ENCODE measurements at places on chromosomes 3 and 15.

GRCh38 chr3:159843840-159844730 is 144.6 kb upstream of the IL12A start:
- no peak for DNase-seq

DNA sequence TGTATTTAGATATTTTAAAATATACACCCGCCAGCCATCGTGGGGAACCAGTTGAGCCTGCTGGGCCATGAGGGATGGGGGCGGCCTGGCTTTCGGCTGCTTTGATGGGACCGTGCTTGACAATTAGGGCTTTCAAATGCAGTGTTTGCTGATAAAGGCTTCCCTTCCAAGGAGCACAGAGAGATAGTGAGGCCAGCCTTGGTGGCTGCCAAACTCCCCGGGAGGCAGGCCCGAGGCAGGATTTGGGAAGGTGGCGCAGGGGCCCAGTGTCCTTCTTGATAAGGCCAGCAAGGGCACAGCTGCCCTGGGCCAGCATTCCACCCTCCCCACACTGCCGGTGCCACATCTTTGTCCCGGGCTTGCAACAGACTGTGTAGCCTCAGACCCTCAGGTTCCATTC is 75.6 kb downstream of the LINGO1 start:
- no peak for DNase-seq

- DNase-seq: no peak
Observed at GRCh38 chr3:50339485-50340146, 1.0 kb downstream of the RASSF1 start.

DNA sequence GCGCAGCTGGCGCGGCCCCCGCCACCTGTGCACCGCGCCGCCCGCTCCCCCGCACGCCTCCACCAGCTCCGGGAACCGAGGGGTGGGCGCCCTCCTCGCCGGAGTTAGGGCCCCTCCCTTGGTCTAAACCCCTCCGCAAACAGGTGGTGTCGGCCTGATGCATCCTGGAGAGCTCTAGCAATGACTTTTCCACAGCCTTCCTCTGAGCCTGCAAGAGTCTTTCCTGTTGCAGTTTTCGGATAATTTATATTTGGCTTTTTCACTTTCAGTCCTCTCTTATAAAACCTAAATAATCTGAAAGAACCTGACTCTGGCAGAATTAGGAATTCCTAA is 334 bp upstream of the IGSF11 start:
- no peak for DNase-seq

GRCh38 chr15:93180128-93180527 is 91.1 kb upstream of the RGMA start:
- DNase-seq: no peak

- DNase-seq: no peak
Observed at GRCh38 chr3:72544239-72544638, 304.0 kb downstream of the SHQ1 start.

- DNase-seq: no peak
Observed at GRCh38 chr3:123449997-123450604, 1.2 kb upstream of the ADCY5 start.

DNA sequence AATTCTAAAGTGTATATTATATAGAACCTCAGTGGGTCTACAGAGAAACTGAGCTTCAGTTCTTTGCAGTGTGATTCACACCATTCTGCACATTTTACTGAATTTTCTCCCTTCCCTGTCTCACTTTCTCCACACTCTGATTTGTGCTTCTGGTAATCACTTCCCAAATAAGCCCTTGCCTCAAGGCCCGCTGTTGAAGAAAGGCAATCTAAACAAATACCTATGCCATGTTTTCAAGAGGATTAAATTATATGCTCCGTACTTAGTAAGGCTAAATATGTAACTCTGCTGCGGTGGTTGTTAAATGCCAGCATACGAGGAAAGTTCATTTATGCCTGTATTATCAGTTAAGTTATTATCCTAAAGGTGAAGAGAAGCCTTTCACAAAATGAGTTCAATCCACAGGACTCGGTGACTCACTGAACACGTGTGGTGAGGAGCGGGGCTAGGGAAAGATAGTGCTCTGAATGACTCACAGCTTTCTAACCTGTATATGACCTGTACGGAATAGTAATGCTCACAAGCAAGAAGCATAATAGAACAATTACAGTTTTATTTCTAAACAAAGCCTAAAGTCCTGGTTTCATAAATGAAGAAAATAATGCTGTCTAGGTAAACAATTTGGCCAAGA is 25.1 kb downstream of the CNTN6 start:
- DNase-seq: no peak

- DNase-seq: no peak
Observed at GRCh38 chr15:90706394-90707327, 10.5 kb upstream of the BLM start.

GRCh38 chr15:23565395-23566070 is at the start of gene MKRN3:
MKRN3 (plus strand) TSS chr15:23565674; CDS start chr15:23565783, 109 bp downstream.
- DNase-seq: peak; percentile 88

DNA sequence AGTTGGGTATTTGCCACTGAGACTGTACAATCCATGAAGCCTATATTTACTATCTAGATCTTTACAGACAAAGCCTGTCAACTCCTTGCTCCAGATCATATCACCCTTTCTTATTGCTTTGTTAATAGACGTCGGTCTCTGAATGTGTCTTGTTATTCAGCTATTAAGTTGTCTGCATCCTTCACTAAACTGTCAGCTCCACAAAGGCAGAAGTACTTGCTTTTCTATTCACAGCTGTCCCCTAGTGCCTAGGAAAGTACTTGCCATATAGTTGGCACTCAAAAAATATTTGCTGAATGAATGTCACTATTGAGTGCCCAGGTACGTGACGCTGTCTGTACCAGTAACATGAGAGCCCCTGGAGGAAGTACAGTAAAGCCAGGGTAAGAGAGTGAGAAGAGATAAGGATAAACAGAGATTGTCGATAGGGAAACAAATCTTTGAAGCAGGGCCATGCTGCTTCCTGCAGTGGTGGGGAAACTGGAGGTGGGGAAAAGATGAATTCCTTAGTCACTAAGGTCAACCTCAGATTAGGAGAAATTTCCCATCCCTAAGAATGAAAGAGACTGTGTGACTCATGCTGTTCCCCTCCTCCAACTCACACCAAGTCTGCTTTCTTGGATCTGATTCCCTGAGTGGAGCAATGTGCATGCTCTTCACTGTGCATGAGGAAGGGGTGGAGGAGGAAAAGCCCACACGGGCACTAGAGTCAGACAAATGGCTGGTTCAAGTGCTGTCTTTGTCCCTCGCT is 36.3 kb downstream of the PRICKLE2 start:
- peak; percentile 57 for DNase-seq

DNA sequence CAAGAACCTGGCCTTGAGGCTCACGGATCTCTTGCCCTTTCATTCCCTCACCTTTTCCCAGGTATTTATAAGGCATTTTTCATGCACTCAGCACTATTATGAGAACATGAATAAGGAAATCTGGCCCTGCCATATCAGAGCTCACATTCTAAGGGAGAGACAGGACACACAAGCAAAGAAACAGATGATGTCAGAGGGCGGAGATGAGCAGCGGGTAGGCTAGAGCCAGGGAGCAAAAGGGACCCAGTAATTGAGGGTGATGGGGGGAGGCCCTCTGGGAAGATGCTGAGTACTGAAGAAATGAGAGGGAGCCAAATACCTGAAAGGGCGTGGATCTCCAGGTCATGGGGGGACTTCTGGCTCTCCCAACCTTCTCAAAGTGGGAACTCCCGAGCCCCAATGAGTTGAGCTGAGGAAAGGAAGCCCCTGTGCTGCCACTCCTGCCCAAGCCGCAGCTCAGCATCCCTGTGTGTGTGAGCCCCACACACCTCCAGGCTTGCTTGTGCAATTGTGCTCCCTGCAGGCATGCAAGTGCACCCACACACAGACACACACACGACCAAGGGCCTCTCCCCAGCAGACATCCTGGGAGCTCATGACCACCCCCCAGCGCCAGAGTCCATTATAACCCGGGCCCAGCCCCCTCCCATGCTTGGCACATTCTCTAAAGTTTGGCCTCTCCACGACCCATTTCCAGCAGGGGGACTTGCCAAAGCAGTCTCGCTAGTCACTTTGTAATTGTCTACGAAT is 81.4 kb upstream of the PXYLP1 start:
- no peak for DNase-seq

GRCh38 chr3:21938267-21938681 is 187.3 kb upstream of the ZNF385D start:
- no peak for DNase-seq

DNA sequence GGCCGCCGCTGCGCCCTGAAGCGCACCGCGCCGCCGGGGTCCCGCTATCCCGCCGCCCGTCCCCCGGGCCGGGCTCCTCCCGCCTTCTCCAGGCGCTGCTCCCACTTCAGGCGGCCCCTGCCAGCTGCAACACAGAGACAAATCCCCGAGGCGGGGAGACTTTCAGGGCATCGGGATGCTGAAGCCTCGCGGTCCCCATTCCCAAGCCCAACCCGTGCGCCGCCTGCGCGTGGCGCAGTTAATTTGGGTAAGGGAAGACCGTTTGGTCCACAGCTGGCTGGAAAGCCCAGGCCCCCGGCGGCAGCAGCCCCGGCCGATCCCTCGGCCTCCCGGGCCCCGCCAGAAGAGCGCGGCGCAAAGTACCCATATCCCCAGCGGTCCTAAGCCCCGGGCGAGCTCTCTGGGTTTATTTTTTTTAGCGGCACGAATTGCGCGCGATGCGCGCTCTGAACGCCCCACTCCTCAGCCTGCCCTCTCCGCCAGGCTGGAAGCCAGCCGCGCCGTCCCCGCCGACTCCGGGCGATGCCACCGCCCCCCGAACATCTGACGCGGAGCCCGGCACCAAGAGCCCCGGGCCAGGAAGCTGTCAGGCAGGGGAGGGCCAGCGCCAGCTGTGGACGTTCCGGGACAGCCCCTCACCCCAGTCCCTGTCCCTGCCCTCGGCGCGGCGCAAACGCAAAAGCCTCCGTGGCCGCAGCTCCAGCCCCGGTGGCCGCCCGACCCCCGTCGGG is 517 bp downstream of the FBN1 start:
- no peak for DNase-seq

DNA sequence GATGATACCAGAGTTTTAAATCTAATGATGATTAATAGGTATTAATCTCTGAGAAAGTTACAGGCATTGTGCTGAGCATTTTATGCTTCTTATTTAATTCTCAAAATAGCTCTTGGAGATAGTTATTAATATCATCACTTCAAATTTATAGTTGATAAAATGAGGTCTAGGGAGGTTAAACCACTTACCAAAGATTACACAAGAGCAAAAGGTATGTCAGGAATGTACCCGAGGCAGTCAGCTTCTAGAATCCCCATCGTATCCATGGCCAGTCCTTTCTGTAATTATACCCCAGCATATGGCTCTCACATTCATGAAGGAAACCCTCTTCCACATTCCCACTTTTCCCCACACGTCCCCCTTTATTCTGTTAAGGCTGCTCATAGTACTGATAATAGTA is 421.3 kb downstream of the PYDC2 start:
- DNase-seq: no peak

GRCh38 chr3:19202303-19202702 is 54.0 kb downstream of the KCNH8 start:
- DNase-seq: no peak

DNA sequence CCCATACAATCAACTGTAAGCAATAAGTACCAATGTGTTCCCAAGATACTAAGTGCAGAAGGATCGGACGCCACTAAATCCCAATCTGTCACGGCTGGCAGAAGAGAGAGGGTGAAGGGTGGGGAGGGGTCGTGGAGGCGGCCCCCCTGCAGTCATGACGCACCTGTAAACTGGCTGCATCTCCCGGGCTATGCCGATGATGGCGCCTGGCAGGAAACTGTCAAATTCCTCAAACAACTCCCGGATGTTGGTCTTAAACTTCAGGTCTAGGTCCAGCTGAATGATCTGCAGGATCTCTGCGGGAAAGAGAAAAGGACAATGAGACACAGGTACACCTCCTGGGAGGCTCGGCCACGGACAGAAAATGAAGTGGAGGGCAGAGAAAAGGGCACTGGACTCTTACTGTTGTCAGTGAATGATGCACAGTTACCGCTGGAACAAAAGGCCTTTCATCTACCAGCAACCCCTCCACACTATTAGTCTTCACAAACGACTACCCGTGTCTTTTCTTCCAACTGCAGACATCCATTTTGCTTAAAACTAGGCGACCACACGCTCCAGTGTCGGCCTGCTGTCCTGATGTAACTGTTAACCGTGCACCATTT is 114.6 kb downstream of the XXYLT1 start:
- no peak for DNase-seq

DNA sequence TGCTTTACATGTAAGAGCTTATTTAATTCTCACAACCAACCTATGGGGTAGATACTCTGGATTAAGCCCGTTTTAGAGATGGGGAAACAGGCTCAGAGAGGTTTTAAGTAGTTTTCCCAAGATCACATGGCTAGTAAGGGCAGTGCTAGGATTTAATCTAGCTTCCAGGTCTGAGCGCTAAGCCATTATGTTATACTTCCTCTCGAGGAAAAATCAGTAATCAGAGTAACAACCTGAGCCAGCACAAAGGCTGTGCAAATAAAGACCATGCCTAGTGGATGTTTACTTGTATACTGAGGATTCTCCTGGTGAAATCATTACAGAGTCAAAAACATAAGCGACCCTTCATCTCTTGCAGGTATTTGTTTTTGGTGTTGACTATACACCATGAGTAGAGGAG is 9.0 kb downstream of the FSTL1 start:
- DNase-seq: no peak

- no peak for DNase-seq
Observed at GRCh38 chr3:32424581-32425250, 33.1 kb downstream of the CMTM7 start.

- DNase-seq: no peak
Observed at GRCh38 chr3:122324871-122325323, at the start of gene CSTA. CSTA (plus strand) TSS chr3:122325248; CDS start chr3:122325293, 45 bp downstream.

DNA sequence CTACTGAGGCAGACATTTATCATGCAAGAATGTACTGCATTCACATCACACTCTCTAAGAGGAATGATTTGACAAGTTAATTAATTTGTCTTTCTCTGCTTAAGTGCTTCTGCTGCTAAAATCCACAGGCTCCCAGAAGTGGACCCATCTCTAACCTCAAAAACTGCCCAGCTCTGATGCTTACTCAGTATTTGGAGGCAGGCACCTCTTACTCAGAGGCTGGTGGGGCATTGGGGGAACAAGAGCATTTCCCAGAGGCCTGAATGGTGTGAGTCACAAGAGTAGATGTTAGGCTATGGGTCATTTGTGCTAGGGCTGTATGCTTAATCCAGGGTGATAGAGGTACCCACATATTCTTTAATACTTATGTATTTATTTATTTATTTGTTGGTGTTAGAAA is 34.4 kb upstream of the HCN4 start:
- DNase-seq: no peak

- DNase-seq: no peak
Observed at GRCh38 chr15:91243826-91244225, 143.8 kb downstream of the SV2B start.

GRCh38 chr3:31704591-31705179 is 172.0 kb downstream of the STT3B start:
- DNase-seq: no peak

DNA sequence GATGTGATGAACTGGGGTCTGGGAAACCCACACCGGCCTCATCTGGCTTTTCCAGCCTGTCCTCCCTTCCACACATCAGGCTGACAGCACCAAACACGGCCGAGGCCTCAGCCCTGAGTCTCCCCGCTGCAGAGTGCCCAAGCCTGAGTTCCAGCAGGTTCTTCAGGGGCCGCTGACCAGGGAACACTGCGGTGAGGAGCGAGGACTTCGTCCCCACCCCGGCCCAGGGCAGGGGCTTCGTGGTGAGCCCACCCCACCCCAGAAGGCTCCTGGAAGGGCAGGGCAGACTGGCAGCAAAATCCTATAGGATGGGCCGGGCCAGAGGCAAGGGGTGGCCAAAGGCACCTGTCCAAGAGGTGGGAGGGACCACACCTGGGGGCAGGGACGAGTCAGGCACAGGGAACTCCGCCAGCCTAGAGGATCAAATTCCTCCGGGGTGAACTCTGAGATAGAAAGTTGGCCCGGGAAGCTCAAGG is at the start of gene SLC51A:
Gene SLC51A (plus strand): TSS at position 446 of the 476 bp plus-strand sequence. CDS start 179 bp downstream, outside the sequence.
- DNase-seq: no peak
